ENCODE measurements at places on chromosomes 7 and 10. TPM values are rescaled to one million over a fixed set of nuclear protein-coding genes. Genes with fewer than 3 reads are reported as not detected.

- no peaks in the 10 kb centered on the region for H3K27me3 ChIP-seq
- DNase-seq = no peak
- H3K27ac ChIP-seq = no peak overlapping the region
- H3K4me1 ChIP-seq = peaks cover 11% of the 10 kb centered on the region
- H3K36me3 ChIP-seq = no peaks in the 10 kb centered on the region
- H3K4me3 ChIP-seq = no peak overlapping the region
These were observed 198.5 kb upstream of the NEBL start for GRCh38 chr10:21095494-21096055.

The AMZ1 gene
- total RNA-seq = 0.11 TPM

The PDE6C gene
- total RNA-seq = not detected

The LOXL4 gene
- not detected for total RNA-seq

DNA sequence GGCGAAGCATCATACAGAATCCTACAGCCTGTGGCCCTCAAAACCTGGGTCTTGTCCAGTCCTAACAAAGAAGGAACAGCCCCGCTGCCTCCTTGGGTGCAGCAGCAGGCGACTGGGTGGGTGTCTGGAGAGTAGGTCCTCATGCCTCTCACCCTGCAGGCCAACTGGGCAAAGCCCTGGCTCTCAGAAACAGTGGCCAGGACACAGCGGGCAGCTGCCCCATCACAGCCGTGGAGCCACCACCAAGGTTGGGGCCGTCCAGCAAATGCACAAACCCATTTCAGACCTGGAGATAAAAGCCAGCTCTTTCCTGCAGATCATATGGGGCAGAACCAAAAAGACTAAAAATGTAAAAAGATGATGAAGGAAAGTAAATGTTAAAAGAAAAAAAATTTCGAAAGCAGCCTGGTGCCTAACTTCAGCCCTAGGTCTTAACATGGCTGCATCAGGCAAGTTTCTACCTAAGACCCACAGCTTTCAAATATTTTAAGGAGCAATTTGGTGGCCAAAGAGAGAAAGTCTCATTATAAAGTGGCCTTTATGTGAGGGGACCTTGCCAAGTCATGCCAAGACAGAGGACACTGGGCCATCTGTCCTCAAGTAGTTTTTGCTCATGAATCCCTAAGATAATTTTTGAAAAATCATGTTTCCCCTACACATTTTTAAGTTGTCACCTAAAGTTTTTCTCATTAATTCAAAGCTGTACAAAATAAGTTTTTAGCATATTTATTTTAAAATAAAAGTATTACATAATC lies 142.1 kb downstream of the PAXIP1 start:
- H3K27me3 ChIP-seq = peaks cover 4% of the 10 kb centered on the region
- no peaks in the 10 kb centered on the region for H3K36me3 ChIP-seq
- DNase-seq = no peak
- H3K4me1 ChIP-seq = no peaks in the 10 kb centered on the region
